ENCODE measurements at places on chromosomes 3 and 15. TPM values are rescaled to one million over a fixed set of nuclear protein-coding genes. Genes with fewer than 3 reads are reported as not detected.

Gene FETUB
- total RNA-seq, result not detected

Gene ALDH1A3
- total RNA-seq, result not detected

Gene SCAMP2
- total RNA-seq, result 48.3 TPM

Gene RBM5
- 322 TPM for total RNA-seq

Gene CDHR4
- total RNA-seq, result not detected

Gene CA12
- total RNA-seq, result 1.0 TPM

Gene MED12L
- 13.5 TPM for total RNA-seq

Gene CLPX
- total RNA-seq, result 60.8 TPM

Gene ITIH1
- not detected for total RNA-seq

GRCh38 chr3:19886404-19886803, 47.6 kb downstream of the EFHB start:
- no peak for DNase-seq

DNA sequence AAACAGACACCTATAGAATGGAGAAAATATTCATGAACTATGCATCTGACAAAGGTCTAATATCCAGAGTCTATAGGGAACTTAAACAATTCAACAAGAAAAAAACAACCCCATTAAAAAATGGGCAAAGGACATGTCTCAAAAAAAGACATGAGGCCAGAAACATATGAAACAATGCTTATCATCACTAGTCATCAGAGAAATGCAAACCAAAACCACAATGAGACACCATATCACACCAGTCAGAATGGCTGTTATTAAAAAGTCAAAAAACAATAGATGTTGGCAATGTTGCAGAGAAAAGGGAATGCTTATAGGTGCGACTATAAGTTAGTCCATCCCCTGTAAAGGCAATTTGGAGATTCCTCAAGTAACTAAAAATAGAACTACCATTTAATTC, 11.4 kb upstream of the HDGFL3 start:
- DNase-seq, result no peak

DNA sequence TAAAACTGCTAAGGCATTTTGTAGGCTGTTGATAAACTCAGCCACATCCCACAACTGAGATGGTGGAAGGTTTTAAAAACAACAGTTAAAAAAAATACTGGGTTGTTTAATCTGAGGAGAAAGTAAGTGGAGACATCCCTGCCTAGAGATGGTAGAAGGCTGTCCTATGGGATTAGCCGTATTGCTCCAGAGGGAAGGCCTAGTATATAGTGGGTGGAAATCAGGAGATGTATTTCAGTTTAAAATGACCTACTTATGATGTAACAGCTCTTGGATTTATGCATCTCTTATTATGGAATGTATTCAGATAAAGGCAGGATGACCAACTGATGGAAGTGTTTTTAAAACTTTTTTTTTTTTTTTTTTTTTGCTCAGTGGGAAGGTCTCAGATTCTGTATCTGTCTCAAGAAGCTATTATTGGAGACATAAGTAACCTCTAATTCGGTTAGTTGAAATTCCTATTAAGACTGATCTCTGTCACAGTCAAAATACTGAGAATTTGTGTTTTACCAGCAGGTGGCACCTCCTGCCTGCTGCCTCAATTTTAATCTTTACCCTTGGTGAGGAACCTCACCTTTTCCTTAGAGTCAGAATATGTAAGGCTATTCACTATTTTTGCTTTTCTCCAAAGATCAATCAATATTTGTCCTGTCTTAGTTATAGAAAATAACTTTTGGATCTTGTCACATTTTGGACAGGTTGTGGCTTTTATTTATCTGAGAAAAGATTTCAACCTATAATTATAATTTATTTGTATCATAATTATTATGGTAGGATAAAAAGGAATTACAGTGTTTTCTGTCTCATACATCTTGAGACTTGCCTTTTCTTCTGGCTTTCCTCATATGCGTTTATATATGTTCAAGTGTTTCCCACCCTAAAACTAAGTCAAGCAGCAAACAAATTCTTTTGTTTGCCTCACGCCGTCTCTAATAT, 63.0 kb downstream of the VPS8 start:
- no peak for DNase-seq

- no peak for DNase-seq
These were observed 39.4 kb downstream of the ACP3 start for GRCh38 chr3:132356568-132356967.

- peak; percentile 59 for DNase-seq
These were observed at the start of gene FES for GRCh38 chr15:90883976-90884718. TSS of gene FES (plus strand) at chr15:90884504. CDS start at chr15:90885046, 542 bp downstream.

- no peak for DNase-seq
These were observed 900.5 kb downstream of the EPHA3 start for GRCh38 chr3:90007778-90008499.

GRCh38 chr15:63238796-63239195, 38.6 kb upstream of the APH1B start:
- no peak for DNase-seq

DNA sequence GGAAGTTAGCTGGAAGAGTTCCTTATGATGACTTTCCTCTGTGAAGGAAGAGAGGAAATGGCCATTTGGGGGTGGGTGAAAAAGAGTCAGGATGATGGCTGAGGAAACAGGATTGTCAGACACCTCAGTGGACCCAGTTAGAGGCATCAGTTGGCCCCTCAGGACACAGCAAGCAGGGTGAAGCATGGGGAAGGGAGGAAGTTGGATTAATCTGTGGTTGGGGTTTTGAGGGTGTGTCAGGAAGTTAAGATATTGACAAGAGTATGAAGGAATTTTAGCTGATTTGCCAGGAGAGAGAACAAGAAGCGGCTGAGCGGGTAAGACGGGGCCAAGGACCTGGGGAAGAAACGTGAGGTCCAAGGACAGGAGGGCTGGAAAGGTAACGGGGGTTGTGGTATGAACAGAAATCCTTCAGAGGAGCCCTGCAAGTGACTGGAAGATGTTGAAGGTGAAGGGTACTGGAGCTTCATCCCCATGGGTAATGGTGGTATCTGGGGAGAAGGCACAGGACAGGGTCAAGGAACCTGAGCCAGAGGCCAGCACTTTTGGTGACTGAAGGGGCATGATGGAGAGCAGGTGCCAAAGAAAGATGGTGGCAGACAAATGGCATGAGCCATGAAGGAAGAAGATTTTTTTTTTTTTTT, 2.7 kb downstream of the UQCC5 start:
- DNase-seq, result no peak

DNA sequence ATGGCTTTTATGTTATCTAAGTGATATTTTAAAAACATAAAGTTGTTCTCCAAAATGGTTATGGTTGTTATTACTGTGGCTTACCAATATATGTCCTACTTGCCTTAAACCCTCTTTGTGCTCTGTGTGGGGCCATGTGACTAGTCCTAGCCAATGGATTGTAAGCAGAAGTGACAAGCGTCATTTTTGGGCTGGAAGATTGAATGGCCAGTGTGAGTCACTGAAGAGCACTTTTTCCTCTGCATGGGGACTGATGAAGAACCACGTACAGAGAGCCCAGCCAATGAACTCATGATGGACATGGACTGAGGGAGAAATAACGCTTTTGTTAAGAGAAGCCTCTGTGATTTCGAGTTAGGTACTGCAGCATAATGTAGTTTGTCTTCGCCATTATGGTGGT, 332.7 kb downstream of the EDEM1 start:
- no peak for DNase-seq

GRCh38 chr3:160291290-160291908, 66.2 kb downstream of the C3orf80 start:
- DNase-seq, result no peak

- DNase-seq, result no peak
These were observed 37.1 kb downstream of the TJP1 start for GRCh38 chr15:29785136-29785535.

- DNase-seq, result no peak
These were observed 29.5 kb downstream of the AGTR1 start for GRCh38 chr3:148727231-148727630.

DNA sequence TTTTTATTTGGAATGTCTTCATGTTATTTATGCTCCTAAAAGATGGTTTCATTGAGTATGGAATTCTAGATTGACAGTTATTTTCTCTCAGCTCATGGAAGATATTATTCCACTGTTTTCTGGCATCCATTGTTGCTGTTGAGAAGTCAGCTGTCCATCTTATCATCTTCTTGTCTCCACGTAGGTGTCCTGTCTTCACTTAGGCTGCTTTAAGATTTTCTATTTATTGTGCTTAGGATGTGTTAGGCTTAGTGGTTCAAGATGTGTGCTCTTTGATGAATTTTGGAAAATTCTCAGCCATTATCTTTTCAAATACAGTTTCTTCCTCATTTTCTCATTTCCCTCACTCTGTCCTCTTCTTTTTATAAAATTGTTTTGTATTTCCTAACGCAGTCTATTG, 52.0 kb downstream of the SNRK start:
- no peak for DNase-seq

GRCh38 chr3:118912188-118912587, 122.5 kb downstream of the IGSF11 start:
- no peak for DNase-seq

DNA sequence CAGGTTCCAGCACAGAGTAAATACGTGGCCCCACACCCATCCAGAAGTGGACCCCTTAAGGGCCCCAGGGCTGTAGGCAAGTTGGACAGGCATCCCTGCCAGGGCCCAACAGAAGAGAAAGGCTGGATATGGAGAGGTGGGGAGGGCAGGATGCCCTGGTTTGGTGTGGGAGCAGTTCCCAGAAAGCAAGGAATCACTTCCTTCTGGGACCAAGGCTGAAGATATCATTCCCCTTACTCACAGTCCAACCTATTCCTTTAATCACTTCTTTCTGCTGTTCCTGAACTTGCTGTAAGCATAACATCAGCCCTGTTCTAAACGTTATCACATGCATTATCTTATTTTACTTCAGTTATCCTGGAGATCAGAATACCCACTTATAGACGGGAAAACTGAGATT, 6.1 kb upstream of the MESP2 start:
- DNase-seq, result no peak

DNA sequence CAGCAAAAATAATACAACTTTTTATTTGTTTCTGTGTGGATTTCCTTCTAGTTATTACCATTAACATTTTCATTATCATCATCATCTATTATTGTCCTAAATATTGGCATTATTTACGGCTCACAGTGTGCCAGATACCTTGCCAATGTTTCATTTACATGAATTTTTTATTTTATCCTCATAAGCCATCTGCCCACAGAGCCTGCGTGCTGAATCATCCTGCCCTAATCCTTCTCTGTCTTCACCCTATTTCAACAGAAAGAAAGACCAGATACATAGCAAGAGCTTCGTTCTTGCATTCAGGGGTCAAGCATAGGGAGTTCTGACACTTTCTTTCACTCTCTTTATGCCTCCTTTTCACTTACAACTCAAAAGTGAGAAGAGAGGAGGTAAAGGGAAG, 82.0 kb downstream of the KCNMB2 start:
- no peak for DNase-seq

DNA sequence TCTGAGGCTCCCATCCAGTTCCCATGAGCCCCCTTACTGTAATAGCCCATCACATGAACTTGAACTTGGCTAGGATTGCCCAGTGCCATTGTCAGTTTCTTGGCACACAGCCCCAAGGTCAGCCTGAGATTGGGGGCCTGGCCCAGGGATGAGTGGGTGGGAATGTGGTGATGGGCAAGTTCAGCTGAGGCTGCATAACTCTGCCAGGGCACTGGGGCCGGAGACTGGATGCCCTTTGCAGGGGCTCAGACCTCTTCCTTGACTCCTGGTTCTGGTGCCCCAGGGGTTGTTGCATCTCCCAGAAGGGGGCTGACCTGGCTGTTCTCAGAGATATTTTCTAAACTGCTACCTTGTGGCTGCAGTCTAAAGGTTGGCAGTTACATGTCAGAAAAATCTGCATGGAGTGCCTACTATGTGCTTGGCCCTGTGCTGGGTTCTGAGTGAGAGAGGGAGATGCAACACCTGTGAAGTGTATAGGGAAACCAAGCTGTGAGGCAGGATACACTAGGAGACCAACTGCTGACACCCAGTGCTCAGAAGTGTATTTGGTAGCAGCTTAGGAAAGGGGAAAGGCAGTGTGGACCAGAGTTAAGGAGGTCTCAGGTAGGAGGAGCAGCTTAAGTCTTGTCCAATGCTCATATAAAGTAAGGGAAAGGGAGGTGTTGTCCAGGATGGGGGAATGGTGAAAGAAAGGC, 74.8 kb upstream of the PRR23C start:
- DNase-seq, result no peak

DNA sequence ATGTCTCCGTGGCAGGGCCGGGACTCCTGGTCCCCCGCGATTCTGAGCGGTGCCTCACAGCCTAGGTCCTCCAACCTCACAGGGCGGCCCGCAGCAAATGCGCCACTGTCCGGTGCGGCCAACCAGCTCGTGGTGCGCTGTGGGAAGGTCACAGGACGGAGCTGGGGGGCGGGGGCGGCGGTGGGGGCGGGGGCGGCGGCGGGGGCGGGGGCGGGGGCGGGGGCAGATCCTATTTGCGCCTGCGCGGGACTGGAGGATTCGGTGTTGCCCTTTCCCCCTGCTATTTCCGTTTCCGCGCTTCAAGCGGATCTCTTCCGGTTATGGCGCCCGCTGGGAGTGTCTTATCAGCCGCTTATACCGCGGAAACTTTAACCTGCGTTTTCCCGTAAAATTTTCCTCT, 106.7 kb upstream of the SNRPN start:
- no peak for DNase-seq

GRCh38 chr15:83365370-83365938, 81.0 kb upstream of the BNC1 start:
- peak; percentile 78 for DNase-seq

DNA sequence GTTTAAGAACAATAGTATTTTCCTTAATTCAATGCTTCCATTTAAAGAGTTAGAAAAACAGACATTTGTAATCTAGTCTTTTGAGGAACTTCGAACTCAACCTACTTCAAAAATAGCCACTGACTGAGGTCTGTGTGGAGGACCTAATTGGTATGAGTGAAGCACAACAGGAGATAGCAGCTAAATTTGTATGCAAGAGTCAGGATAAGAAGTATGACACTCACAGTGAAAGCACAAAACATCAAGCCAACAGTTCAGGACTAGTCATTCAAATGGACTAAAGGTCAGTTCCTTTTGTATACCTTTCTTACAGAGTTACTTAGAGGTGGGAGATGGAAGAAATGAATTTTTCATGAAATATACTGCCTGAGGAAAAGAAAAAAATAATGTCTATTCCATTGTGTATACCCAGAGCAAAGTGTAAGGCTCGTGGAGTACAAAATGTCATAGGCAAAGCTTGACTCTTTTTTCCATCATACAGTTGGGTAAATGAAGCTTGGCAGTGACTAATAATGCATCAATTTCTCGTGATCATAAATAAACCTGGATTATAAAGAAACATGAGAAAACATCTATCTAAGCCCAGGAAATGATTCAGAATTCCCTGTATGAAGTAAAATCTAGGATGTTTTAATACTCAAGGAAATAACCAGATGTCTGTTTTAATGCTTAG, 1005.2 kb upstream of the CADM2 start:
- DNase-seq, result no peak

- no peak for DNase-seq
These were observed 51.4 kb downstream of the FHIT start for GRCh38 chr3:61199843-61200242.

- DNase-seq, result no peak
These were observed 15.3 kb downstream of the ZBTB47 start for GRCh38 chr3:42668793-42669217.

- no peak for DNase-seq
These were observed 97.1 kb downstream of the CEMIP start for GRCh38 chr15:80876348-80876674.

- no peak for DNase-seq
These were observed 59.8 kb downstream of the LRRC3B start for GRCh38 chr3:26682406-26682805.

- DNase-seq, result no peak
These were observed 7.9 kb upstream of the DOCK3 start for GRCh38 chr3:50666837-50667236.

All from mesothelial cell of epicardium (in vitro differentiated cells).